ENCODE measurements at places on chromosomes 13 and 19. TPM values are rescaled to one million over a fixed set of nuclear protein-coding genes. Genes with fewer than 3 reads are reported as not detected.

GRCh38 chr19:7442423-7442822 is 46.4 kb downstream of the PEX11G start:
- DNase-seq = no peak

GAS6 gene
- 146 TPM for polyA plus RNA-seq

DNA sequence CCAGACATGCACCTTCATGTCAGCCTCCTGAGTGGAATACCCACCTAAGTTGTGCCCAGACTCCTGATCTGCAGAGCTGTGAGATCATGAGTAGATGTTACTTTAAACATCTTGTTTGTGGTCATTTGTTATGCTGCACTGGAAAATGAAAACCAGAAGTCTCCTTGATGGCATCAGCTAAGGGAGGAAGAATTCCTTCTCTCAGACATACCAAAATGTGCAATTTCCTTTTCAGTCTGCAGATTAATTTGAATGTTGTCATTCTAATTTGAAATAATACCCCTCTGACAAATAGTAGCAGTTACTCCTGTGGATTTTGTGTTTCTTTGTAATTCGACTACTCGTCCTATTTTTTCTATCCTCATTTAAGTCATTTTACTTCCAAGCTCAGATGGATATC is 59.3 kb downstream of the ITGBL1 start:
- DNase-seq = no peak

DNA sequence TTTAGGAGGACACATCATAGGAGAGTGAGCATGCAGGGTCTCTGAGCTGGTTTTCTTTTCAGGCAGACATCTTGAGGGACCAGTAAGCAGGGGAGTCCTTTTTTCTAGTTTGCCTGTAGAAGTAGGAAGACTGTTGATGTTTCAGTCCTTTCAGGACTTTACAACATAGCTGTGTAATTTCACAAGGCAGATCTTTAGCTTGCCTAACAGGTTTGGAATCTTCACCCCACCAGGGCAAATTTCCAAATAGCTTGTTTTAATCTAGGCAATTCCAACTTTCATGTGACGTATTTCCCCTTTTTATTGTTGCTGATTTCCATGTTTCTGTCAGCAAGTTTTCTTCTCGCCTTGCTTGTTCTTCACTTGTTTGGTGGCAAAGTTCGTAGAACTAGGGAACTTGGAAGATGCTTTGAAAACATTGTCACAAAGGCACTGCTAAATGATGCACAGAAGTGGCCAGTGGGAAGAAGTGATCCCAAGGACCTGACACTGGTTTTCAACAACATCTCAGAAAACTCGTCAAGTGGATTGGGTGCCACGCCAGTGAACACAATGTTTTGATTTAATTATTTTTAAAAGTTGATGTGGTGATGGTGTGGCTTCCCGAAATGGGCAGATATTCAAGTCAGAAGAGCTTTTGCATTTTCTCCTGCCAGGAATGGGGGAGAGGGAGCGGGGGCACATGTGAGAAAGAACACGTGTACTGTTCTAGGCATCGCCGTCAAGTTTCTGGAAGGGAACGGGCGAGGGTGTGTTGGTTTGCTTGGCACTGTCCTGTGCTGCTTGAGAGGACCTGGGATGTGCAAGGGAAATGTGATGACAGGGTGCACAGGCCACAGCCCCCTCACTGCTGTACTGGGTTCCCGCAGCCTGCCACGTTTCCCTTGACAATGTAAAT is 418.6 kb downstream of the OXGR1 start:
- no peak for DNase-seq

GRCh38 chr19:32012206-32012605 is 333.2 kb upstream of the ZNF507 start:
- DNase-seq = no peak

DNA sequence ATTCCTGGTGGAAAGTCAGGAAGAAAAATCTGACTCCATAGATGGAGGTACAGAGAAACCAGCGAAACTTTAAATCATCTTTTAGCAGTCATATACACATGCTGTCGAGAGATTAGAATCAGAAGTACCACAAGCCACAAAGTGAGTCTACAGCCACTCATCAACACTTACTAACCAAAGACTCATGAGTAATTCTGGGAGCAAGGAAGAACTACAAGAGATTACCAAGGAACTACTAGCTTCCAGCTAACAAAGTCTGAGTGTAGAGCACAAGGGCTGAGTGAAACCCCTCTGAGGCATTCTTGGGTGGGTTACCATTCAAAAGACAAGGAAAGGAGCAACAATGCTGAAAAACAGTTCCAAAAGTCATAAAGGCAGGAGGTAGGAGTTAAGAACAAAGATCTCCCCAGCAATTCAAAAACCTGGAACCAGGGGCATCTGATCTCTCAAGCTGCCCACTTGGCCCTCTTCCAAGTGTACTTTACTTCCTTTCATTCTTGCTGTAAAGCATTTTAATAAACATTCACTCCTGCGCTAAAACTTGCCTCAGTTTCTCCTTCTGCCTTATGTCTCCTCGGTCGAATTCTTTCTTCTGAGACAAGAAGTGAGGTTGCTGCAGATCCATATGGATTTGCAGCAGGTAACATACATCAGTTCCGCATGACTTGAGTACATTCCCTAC is 13.0 kb downstream of the RBM26 start:
- no peak for DNase-seq

Data from hepatocyte (in vitro differentiated cells).